ENCODE measurements at places on chromosomes 4 and X.

DNA sequence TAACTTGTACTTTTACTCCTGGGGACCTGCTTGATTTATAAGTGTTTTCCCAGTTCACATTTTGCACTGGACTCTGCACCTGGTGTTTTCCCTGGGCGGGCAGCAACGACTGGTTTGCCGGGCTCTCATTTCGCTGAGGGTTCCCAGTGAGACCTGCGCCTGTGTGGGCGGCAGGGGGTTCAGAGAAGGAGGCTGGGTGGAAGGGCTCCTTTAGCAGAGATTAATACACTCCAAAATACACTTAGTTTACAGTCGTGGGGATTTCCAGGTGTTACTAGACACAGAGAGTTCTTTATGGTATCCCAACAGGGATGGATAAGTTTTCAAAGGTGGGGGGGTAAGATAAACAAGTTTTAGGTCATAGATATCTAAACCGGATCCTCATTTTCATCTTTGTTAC, 53.0 kb upstream of the SHISA3 start:
- no peak for DNase-seq

DNA sequence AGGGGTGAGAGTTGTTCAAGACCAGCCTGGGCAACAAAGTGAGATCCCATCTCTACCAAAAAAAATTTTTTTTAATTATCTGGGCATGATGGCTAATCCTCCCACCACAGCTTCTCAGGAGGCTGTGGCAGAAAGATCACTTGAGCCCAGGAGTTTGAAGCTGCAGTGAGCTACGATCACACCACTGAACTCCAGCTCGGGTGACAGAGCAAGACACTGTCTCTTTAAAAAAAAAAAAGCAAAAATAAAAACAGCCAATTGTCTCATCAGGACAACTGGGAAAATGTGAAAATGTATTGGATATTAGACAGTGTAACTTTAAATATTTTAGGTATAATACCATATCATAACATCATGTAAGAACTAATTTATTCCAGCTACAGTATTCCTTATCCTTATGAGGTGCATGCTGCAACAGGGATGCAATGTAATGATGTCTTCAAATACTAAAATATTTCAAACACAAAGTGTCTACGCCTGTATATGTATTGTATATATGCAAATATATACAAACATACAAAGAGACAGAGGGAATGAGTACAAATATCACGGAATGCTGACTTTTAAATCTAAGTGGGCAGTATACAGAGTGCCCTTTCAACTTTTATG, 17.2 kb downstream of the FAM13A start:
- no peak for DNase-seq

DNA sequence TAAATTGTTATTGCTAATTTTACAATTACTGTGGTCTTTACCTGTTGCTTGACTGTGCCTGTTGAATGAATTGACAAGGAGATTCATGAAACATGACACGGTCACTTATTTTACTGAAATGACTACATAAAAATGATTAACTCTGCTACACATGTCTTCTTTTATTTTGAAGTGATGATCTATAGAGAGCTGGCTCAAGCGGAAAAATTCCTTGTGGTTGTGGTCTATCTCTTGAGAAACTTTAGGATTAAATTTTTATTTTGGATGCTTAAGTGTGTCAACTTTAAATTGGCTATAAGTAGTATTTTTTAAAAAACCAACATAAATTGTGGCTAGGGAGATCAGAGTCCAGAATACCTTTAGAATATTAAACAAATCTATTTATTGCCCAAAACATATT, 131.8 kb upstream of the PITX2 start:
- DNase-seq, result peak; percentile 30

DNA sequence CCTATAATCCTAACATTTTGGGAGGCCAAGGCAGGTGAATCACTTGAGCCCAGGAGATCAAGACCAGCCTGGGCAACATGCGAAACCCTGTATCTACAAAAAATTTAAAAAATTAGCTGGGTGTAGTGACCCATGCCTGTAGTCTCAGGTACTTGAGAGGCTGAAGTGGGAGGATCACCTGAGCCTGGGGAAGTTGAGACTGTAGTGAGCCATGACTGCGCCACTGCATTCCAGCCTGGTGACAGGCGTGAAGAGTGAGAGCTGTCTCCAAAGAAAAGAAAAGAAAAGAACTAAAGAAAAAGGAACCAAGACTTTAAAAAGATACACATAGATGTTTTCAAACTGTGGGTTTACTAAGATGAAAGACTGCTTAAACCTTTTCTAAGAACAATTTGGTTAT, 129.0 kb downstream of the SPCS3 start:
- DNase-seq, result no peak

DNA sequence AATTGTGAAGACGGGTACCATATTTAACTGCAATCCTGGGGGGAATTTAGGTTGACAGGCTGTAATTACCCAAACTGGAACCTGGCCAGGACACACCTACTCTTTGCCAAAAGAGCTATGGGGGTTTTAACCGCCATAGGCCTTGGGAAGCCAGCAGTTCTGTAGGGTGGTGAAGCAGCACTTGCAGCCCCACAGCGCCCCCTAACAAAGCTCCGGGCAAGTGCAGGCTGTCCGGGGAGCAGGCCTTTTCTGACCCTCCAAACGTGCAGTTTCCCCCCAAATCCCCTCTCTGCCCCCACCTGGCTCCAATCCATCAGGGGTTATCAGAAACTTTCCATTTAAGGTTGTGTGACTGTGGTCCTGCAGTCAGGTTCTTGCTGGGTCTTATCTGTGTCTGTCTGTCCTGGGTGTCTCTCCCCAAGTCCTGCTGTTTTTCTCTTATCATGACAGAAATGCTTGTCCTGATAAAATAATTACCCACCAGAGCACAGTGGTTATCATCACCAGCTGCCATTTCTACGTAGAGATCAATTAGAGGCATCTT, 350.9 kb downstream of the MID1IP1 start:
- DNase-seq, result no peak

DNA sequence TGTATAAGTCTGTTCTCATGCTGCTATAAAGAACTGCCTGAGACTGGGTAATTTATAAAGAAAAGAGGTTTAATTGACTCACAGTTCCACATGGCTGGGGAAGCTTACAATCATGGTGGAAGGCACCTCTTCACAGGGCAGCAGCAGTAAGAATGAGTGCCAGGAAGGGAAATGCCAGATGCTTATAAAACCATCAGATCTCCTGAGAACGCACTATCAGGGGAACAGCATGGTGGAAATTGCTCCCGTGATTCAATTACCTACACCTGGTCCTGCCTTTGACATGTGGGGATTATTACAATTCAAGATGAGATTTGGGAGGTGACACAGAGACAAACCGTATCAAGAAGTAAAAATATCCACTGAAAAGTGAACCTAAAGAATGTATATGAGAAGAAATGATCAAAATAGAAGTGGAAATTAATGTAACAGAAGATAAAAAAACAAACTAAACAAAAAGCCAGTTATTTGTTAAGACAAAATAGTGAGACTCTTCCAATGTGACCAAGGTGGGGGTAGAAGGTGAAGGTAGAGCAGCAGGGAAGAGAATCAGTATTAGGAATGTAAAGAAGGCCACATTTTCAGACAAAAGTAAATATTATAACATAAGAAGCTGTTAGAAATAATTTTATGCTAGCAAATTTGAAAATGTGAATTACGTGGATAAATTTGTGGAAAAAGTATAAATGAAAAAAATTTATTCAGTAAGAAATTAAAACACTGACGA, 372.9 kb downstream of the NKX6-1 start:
- no peak for DNase-seq

DNA sequence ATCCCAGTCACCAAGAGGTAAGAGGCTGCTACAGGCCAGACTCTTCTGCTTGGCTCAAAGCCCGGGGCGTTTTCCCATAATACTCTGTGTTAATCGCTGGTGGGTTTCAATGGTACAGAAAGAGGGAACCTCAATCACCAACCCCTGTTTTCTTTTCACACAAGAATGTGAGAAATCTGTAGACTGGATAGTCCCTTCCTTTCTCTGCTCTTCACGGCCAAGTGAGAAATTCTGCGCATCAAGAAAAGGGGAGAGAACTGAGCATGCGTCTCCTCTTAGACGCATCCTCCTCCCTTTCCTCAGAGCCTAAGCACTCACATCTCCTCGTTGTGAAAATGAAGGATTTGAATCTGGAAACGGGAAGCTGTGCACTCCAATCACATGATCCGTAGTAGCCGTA, 64.7 kb downstream of the CLNK start:
- no peak for DNase-seq

DNA sequence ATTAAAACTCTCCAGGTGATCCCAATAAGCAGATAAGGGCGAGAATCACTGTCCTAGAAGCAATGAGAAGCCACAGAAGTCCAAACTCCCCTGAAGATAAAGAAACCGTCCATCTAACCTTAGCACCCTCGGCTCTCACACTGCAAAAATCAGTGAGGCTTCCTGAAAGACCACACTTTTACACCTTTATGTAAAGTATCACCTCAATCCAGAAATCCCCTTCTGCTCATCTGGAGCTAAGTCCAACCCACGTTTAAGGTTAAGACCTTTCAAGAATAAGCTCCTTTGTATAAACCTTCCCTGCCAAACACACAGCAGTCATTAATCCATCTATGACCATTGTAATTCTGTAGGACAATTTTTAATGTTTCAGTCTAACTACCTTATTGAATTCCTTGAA, 41.7 kb downstream of the LIN54 start:
- no peak for DNase-seq

- DNase-seq, result no peak
Measured at GRCh38 chrX:34768290-34768689, 111.2 kb upstream of the TMEM47 start.

GRCh38 chr4:91116861-91117260, 989.7 kb downstream of the CCSER1 start:
- DNase-seq, result no peak

GRCh38 chrX:31931225-31931624, 859.4 kb upstream of the FTHL17 start:
- no peak for DNase-seq

- DNase-seq, result no peak
Measured at GRCh38 chr4:156598138-156598681, 373.4 kb downstream of the PDGFC start.

GRCh38 chrX:153468008-153468580, 2.3 kb downstream of the HAUS7 start:
- DNase-seq, result no peak

DNA sequence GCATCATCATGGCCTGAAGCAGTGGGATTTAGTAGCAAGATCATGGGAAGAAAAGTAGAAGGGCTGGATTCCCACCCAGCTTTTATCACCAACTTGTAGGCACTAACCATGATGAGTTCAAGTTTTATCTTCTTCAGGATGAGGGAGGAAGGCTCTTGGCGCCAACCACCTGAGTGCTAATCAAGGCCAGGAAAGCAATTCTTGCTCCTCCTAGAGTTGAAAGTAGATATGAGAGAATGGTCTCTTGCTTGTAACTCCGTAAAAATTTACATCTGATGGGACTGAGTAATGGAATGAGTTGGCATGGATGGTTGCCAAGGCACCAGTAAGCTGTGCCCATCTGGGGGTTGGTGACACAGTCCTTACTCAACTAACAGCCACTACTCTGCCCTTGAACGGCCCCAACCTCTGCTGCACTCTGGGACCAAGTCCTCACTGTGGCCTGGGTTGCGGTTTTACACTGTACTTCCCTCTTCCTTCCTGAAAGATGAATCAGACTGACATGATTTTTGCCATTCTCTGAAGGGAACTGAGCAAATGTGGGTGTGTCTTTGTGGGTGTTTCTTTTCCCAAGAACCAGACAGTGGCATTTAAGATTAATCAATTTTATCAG, 39.4 kb upstream of the NDP start:
- peak; percentile 2 for DNase-seq

DNA sequence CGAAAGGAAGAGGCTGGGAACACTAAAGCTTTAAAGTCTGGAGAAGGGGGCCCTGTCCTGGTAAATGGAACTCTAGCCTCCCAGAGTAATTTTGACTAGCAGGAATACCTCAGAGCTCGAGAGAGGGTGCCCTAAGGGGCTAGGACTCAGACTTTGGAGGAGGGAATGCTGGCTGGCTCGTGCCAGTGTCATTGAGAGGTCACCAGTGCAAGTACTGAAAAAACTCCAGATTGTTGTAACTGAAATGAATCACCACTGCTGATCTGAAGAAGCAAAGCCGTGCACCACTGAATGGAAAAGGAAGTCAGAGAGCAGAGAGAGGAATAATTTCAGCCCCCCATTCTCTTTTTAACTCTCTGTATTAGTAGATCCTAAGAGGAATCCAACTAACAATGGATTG, 690.2 kb downstream of the FAT4 start:
- DNase-seq, result no peak

DNA sequence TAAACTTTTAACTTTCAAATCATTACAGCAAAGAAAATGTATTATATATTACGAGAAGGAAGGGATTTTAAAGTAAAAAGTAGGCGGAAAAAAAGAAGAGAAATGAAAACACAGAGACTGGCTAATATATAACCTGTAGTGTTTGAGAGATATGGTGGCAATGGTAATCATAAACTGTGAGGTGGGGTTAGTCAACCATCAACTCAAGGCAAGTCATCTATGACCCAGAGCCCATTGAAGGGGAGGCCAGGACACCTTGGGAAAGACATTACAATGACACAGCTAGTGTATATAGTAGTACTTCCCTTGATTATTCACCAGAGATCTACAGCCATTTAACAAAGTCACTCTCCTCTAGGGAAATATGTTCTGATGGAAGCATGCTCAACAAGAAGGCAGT, 423.9 kb upstream of the PITX2 start:
- no peak for DNase-seq

DNA sequence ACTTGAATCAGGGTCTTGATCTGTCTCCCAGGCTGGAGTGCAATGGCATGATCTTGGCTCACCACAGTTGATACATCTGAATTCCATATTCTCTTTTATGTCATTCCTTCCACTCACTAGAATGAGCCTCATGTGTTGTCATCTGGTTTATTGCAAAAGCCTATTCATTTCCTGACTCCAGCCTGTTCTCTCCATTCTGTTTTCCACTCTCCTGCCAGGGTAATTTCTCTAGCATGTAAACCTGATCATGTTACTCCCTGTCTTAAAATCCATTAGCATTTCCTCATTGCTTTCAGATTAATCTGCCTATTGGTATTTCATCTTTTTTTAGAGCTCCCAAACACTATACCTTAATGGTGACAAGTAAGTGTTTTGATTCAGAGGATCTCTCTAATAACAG, 4.3 kb upstream of the DDX60L start:
- DNase-seq, result peak; percentile 84

- DNase-seq, result peak; percentile 46
Measured at GRCh38 chrX:45515262-45516215, 314.9 kb upstream of the DIPK2B start.

GRCh38 chrX:35340465-35340864, 397.9 kb downstream of the FAM47B start:
- no peak for DNase-seq

GRCh38 chrX:45200741-45201234, at the start of gene DIPK2B:
Gene DIPK2B, minus strand, starts transcription at chrX:45200876. Its CDS starts 50 bp downstream, at chrX:45200826.
- peak; percentile 7 for DNase-seq

All from muscle of back (tissue), 13 donors.